ENCODE measurements at places on chromosomes 11 and 22.
A peak's percentile ranks its signal among the peaks of the same experiment; 100 is the strongest.

DNA sequence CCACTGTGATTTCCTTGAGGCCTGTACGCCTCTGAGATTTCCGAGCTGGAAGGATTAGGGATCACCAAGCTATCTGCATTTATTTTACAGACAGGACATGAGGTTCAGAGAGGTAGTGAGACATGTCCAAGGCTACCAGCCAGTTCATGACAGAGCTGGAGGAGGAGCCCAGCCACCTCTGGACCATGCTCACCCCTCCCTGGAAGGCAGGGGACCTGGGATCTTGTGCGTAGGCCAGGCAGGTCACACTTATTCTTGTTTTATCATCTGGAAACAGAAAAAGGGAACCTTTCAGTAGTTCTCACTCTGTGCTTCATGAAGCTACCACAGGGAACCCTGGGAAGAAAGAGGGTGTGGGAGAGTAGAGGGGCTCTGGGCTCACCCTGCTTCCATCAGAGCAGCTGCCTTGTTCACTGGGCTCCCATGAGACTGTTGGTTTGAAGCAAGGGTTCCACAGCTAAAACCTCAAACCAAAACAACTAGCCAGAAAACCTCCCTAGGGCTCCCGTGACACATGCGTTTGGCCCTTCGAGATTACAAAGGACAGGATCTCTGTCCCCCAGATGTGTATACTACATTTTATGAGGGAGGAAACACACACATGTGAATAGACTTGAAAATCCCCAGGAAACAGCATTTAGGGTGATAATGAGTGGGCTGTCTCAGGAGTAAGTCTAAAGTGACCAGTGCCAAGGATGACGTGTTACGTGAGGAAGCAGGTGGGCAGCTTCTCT, 106.4 kb downstream of the DSCAML1 start:
- no peak for DNase-seq

- no peak for DNase-seq
These were observed 36.2 kb upstream of the EIF3D start for GRCh38 chr22:36565159-36565507.

DNA sequence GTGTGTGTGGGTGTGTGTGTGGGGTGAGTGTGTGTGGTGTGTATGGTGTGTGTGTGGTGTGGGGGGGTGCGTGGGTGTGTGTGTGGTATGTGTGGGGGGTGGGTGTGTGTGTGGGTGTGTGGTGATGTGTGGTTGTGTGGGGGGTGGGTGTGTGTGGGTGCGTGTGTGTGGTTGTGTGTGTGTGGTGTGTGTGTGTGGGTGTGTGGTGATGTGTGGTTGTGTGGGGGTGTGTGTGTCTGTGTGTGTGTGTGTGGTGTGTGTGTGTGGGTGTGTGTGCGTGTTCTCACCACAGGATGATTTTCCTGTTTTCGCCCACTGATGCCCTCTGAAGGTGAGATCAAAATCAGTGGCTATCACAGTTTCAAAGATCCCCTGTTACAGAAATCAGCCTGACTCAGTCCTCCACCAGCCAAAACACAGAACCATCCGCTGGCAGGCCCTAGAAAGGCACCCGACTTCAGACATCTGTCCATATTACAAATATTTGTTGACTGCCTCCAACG, 24.7 kb downstream of the CPT1A start:
- no peak for DNase-seq

DNA sequence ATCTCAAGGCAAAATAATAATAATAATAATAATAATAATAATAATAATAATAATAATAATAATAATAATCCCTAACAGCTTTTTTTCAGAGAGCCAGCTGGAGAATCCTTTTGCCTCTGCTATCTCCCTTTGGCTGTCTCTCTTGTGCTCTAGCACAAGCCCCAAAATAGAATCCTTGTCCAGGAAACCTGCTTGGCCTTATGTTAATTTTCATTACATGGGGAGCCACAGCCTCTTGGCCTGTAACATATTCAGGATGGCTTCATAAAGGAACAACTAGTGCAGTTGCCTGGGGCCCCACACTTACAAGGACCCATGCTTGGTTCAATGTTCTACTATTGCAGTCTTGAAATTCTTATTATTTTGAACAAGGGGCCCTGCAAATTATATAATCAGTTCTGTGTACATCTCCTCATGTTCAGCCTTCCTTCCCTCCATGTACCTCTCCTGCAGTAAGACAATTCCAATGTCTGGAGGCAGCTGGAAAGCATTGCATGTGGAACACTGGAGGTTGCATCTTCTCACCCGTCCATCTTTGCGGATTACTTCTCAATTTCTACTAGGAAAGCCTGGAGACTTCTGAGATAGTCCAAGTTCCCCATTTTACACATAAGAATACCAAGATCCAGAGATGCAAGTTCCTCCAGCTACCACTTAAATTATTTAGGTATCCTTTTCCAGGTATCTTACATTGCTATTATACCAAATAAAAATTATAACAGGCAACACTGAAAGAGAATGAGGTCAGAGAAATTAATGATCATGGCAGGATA, 37.8 kb upstream of the SORL1 start:
- no peak for DNase-seq

- peak; percentile 81 for DNase-seq
These were observed 116.9 kb upstream of the SNX19 start for GRCh38 chr11:131033151-131033651.

- DNase-seq: no peak
These were observed 538.1 kb upstream of the API5 start for GRCh38 chr11:42773729-42774128.

GRCh38 chr11:122776546-122776945, 61.8 kb upstream of the CRTAM start:
- no peak for DNase-seq

DNA sequence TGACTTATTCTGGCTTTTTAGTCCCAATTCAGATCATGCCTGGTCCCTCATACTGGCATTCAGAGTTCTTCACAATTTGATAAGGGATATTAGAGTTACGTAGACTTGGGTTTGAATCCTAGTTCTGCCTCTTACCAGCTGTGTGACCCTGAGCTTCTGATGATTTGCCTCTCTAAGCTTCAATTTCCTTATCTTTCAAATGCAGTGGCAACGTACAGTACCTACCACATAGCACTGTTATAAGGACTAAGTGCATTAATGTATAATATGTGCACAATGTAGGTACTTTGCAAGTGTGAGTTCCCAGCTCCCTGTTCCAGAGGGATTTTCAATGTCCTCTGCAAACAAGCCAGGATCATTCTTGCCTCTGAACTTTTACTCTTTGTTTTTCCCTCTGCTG, 7.3 kb downstream of the RHOG start:
- no peak for DNase-seq

DNA sequence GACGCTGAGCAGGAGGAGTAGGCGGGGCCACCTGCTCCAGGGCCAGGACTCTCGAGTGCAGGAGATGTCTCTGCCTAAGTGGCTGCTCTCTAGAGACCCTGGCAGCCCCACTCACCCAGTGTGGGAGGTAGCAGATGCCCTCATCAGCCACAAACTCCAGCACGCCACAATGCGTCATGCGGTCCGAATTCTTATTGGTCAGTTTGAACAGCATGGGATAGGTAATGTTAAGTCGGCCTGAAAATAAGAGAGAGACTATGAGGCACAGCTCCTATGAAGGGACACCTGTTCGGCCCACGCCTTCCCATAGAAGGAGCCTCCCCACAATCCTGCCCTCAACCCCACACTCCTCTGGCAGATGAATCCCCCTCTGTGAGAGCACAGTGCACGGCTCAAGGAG, 7.4 kb downstream of the UFD1 start:
- DNase-seq: no peak

DNA sequence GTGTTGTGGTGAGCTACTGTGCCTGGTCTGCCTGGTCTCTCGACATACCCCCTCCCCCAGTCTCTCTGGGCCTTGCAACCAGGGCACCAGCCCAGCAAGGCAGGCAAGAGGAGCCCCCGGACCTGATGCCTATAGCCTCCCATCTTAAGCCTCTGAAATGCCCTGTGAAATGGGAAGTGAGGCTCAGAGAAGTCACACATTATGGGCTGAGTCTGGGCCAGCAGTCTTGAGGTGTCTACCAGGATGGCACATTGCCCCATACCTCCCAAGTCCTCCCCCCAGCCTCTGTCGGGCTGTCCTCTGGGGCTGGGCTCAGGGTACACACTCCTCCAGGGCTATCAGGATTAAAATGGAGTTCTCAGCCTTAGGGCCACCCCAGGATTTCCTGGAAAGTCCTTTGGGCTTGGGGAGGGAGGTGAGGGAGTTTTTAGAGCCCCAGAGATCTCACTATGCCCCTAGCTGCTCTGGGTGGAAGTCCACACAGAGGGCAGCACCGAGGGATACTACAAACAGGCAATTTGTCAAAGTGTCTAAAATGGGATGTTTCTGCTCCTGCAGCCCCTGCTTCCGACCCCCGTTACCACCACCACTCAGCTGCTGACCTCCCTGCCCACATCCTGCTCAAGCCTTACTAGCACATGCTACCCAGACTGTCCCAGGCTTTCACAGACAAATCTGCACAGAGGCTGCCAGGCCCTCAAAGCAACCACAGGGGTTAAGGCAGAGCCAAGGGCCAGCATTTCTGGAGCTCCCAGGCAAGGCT, 3.1 kb upstream of the SH3BP1 start:
- DNase-seq: peak; percentile 64

DNA sequence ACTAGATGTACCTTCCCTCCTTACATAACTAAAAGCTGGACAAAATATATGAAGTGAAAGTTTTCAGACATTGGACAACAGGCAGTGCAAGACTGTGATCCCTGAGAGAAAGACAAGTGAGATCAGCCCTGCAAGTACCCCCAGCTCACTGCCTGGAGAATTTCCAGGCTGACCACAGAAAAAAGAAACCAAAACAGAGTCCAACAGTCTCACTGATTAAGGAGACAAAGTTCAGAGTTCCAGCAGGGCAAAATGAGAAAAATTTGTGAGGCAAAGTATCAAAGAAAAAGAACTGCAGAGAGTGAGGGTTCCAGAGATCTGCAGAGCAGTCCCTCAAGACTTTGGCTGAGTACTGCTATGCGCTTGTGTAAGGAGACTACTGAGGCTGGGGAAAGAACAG, 47.3 kb upstream of the TMEM45B start:
- no peak for DNase-seq

- no peak for DNase-seq
These were observed 18.5 kb downstream of the APLP2 start for GRCh38 chr11:130088217-130088616.

DNA sequence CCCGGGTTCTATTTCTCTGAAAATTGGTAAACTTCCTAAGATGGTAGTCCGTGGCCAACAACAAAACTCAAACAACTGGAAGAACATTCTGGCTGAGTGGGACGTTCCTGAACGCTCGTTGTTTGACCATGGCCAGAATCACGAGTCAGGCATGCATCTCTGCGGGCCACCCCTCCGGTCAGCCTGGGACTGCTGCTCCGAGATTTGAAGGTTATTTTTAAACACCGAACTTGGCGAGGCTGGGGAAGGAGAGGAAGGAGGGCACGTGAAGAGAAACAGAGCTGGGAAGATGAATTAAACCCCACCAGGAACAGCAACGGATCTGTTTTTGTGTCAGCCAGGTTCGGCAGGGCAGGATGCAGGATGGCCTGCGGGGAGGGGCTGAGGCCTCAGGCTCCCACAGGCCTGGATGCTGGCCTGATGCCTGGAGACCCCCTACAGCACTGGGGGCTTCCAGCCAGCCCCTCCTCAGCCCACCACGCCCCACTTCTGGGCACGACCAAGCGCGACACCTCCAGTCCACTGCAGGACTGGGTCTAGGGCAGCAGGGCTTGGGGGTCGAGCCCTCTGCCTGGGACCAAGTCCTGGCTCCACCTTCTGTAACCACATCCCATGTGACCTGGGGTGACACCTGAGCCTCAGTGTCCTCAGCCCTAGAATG, 5.1 kb downstream of the SHISAL1 start:
- DNase-seq: no peak

DNA sequence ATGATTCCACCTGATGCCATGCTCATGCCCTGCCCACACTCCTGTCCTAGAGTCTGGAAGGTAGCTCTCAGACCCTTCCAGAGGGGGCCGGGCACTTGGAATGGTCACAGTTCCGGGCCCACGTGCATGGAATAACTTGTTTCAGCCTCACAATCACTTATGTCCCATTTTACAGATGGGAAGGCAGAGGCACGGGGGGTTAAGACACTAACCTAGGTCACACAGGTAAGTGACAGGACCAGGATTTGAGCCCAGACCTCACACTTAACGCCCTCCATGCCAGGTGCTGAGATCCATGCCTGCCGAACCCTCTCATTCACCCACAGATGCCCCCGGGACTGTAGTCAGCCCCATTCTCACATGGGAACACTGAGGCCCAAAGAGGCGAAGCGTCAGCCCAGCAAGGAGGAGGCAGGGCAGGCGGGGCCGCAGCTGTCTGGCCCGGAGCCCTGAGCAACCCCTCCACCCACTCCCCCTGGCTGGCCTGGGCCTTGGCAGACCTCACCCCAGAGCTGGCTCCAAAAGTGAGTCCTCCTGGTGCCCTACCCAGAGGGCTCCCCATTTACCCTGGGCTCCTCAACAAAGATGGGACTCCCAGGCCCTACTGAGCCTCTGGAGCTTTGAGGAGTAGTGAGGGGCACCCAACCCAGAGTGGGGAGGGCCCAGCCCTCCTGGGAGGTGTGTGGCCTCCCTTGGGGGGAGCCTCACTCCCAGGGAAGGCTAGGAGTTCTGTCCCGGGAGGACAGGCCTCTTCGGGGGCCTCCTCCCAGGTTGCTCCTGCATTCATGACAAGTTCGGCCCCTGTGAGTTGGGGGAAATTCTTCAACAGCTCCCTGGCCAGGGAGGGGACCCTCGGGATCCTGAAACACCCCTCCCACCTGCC, 2.4 kb upstream of the ALDH3B1 start:
- DNase-seq: no peak

DNA sequence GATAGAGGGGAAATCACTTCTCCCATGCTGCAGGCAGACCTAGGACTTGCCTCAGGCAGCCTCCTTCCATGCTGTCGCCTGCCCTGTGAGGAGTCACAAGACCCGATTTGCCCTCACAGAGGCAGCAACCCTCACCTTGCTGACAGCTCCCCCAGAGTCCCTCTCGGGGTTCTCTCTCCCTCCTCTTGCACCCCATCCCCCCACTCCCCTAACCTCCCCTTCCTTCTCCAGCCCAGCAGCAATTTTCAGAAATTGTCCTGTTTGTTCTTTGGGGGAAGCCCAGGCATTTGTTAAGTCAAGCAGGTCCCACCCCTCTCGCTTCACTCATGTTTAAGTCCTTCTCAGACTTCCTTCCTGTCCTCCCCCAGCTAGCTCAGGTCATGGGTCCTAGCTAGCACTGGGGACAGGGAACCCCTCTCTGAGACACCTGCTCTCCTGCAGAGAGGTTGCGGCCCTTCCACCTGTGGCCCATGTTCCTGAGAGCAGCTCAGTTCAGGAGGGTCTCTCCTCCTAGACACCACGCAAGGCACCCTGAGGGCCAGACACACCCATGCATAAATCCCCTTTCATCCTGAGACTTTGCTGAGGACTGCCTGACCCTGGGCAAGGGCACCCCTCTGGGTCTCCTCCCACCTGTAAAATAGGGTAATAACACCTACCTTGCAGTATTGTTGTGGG, 6.3 kb upstream of the FXYD2 start:
- peak; percentile 18 for DNase-seq

Measured in ELF-1 (cell line).